ENCODE measurements at places on chromosomes 12 and 14. TPM values are rescaled to one million over a fixed set of nuclear protein-coding genes. Genes with fewer than 3 reads are reported as not detected.

DNA sequence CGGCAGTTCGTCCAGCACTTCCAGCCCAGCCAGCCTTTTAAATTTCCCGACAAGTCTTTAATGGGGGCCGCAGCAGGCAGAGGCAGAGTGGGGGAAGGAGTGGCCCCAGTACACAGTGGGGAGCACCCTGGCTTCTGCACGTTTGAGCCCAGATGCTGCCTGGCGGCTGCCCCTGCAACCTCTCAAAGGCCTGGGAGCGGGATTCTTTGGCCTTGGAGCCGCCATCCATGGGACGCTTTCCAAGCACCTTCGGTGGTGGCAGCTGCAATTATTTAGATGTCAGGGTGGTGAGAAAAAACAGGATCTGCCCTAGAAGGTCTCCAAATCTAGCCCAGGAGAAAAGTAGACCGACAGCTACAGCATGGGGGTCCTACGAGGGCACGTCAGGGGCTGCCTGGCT lies 46.0 kb downstream of the FAM222A start:
- DNase-seq, result no peak

GRCh38 chr14:56059054-56059453 lies 59.2 kb upstream of the PELI2 start:
- no peak for DNase-seq

DNA sequence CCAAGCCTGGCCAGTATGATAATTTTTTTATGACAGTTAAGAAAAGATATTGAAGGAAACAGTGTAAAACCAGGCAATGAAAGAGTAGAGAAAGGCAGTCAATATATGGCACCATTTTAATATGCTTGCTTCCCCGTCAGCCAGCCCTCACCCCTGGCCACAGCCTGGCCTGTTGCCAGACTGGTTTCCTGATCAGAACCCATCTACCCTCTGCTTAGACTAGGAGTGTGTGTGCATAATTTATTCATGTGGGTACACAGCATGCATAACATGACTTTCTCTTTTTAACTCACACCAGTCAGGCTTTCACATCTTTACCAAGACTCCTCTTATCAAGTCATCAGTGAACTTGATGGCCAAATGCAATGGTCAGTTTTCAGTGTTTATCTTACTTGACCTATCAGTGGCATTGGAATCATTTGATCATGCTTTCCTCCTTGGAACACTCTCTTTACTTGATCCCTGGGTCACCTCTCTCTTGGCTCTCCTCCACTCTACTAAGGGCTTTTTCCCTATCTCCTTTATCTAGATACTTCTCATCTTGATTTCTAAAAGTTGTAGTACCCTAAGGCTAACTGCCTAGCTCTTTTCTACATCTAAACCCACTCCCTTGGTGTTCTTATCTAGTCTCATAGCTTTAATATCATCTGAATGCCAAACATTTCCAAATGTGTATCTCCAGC lies 10.0 kb upstream of the GPR19 start:
- DNase-seq, result peak; percentile 53

GRCh38 chr12:83214185-83214584 lies 527.5 kb downstream of the TMTC2 start:
- DNase-seq, result no peak

DNA sequence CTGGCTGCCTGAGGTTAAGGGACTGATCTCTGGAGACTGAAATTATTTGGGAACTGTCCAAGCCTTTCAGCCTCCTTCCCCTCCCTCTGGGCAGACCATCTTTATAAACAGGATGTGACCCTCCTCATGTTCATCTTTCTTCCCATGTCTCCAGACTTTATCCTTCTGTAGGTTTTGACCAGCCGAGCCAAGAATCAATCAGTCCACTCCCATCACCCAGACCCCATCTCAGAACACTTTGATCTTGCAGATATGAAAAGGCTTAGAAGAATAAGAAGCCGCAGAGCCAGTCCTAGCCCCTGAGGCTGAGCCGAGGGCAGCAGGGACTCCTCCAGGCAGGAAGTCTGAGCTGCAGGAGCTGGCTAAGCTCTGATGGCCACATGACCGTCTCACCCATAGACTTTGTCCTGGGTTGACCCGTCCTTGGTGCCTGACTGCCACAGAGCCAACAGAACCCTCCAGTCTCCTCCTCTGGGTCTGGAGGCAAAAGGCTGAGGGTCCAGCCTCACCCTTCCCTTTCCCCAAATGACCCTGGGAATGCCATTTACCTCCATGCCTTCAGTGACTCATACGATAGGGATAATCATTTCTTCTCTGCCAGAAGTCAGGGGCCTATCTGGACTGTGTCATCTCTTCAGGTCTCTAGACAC lies 1.6 kb downstream of the KRT71 start:
- DNase-seq, result no peak

GRCh38 chr12:96907671-96908422 lies 790 bp downstream of the NEDD1 start:
- DNase-seq, result no peak

GRCh38 chr14:94010625-94011024 lies 13.5 kb downstream of the CCDC197 start:
- DNase-seq, result no peak

Gene SERPINA10
- total RNA-seq, result not detected

Gene ALDH1L2
- total RNA-seq, result 19.1 TPM

Gene ADAM21
- total RNA-seq, result not detected

Gene CEP170B
- total RNA-seq, result 42.2 TPM

Gene SPIC
- not detected for total RNA-seq

Gene LRRIQ1
- total RNA-seq, result 3.2 TPM

Measured in ureter (tissue), 1 donor.